Stimulated activated CD8-positive, alpha-beta memory T cell treated with anti-CD3 and anti-CD28 coated beads, Interleukin-7, amount 100 ng/mL, for 4 hours (primary cell): ENCODE measurements at places on chromosomes 1 and 21.

- DNase-seq: no peak
These were observed 273.0 kb downstream of the LTN1 start for GRCh38 chr21:28719723-28720122.

DNA sequence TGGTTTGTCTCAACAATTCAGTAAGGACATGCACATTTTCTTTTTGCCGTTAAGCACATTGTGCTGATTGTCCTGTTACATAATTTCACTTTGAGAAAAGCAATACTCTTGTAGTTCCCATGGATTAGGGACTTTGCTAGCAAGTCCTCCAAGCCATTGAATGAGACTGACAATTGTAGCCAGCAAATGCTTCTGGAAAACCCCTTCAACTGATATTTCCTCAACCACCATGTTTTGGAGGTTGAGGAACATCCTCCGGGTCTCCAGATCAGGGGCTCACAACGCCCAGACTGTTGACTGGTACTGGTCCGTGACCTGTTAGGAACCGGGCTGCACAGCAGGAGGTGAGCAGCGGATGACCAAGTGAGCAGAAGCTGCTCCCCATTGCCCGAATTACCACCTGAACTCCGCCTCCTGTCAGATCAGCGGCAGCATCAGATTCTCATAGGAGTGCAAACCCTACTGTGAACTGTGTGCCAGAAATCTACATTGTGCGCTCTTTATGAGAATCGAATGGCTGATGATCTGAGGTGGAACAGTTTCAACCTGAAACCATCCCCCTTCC is 24.1 kb downstream of the ACTN2 start:
- no peak for DNase-seq

GRCh38 chr1:210072129-210072528 is 134.1 kb downstream of the SYT14 start:
- no peak for DNase-seq

- no peak for DNase-seq
These were observed 6.2 kb upstream of the HLX start for GRCh38 chr1:220873087-220873486.

GRCh38 chr21:36323032-36323431 is 3.0 kb downstream of the MORC3 start:
- DNase-seq: no peak
